Inflammatory macrophage treated with lipopolysaccharide for 1 hour (primary cell): ENCODE measurements at places on chromosomes 6 and 20.
A peak's percentile ranks its signal among the peaks of the same experiment; 100 is the strongest.

DNA sequence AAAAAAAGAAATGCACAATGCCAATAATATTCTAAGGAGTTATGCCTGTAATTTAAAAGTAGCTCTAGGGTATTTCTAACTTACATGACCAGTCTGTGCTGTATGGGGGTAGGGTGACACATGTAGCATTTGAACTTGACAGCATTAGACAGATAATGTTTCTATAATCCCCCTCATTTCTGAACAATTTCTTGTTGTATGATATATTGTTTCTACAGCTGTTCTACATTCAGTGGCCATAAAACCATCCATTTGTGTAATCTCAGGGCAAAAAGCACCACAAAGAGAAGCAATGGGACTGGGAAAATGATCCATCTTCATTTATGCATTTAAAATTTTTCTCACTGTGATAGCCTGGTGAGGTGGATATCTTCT is 767.8 kb downstream of the TFAP2A start:
- DNase-seq = no peak

- peak; percentile 11 for DNase-seq
Measured at GRCh38 chr20:3239867-3240775, 1.1 kb upstream of the SLC4A11 start.

DNA sequence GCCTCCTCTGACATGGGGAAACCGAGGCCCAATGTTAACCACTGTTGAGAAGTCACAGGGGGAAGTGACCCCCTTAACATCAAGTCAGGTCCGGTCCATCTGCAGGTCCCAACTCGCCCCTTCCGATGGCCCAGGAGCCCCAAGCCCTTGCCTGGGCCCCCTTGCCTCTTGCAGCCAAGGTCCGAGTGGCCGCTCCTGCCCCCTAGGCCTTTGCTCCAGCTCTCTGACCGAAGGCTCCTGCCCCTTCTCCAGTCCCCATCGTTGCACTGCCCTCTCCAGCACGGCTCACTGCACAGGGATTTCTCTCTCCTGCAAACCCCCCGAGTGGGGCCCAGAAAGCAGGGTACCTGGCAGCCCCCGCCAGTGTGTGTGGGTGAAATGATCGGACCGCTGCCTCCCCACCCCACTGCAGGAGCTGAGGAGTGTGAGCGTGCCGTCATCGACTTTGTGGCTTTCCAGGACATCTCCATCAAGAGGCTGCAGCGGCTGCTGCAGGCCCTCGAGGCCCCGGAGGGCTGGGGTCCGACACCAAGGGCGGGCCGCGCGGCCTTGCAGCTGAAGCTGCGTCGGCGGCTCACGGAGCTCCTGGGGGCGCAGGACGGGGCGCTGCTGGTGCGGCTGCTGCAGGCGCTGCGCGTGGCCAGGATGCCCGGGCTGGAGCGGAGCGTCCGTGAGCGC is 1.6 kb downstream of the TNFRSF6B start:
- no peak for DNase-seq

DNA sequence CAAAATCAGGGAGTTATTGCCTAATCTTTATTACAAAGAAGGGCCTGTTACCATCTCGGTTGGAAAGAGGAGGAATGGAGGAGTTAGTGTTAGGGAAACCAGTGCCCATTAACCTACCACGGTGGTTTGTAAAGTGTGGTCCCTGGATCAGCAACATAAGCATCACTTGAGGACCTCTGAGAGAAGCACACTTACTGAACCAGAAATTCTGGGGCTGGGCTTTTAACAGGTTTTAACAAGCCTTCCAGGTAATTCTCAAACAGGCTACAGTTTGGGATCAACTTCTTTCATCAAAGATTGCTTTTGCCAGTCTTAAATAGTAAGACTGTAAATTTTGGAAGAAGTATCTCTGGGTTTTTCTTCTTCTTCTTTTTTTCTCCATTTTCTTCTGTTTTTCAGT is 329.5 kb upstream of the JAG1 start:
- DNase-seq = no peak

DNA sequence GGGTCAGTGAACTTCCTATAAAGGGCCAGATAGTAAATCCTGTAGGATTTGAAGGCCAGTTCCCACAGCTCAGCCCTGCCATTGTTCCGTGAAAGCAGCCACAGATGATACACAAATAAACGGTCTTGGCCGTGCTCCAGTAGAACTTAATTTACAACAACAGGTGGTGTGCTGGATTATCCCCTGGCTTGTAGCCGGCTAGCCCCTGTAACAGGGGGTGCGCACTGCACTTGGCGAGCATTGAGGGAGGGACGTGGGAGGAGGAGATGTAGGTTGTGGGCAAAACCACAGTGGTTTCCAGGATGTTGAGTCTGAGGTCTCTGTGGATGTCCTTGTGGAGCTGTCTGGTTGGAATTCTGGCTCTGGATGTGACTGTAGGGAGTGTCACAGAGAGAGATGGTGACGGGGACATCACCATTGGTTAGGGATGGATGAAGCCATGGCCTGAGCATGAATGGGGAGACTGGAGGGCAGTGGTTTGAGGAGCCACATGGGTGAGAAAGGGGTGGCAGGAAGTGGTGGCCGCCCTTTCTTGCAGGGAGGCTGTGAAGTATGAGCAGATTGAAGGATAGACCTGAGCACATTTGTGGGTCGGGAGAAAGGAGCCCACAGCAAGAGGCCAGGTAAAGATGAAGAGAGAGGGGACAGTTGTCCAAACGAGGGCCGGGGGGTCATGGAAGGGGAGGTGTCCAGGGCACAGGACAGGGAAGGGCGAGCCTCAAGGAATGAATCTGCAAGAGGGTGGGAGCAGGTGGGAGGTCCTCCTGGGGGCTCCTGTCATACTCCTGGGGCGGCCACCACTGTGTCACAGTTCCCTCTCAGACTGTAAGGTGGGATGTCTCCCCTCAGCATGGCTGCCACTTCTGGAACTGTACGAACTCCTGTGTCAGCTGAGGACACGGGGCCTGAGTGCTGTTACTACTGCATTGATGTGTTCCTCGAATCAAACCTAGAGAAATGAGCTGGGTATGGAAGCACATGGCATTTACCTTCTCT is 53.6 kb downstream of the CDH26 start:
- no peak for DNase-seq
